Activated CD4-positive, alpha-beta T cell treated with anti-CD3 and anti-CD28 coated beads for 4 hours (primary cell): ENCODE measurements at places on chromosomes 6 and 20.

GRCh38 chr6:120994573-120994967 is 339.7 kb downstream of the TBC1D32 start:
- no peak for DNase-seq

- peak; percentile 11 for DNase-seq
Measured at GRCh38 chr6:105601541-105602236, 198.8 kb upstream of the PREP start.

DNA sequence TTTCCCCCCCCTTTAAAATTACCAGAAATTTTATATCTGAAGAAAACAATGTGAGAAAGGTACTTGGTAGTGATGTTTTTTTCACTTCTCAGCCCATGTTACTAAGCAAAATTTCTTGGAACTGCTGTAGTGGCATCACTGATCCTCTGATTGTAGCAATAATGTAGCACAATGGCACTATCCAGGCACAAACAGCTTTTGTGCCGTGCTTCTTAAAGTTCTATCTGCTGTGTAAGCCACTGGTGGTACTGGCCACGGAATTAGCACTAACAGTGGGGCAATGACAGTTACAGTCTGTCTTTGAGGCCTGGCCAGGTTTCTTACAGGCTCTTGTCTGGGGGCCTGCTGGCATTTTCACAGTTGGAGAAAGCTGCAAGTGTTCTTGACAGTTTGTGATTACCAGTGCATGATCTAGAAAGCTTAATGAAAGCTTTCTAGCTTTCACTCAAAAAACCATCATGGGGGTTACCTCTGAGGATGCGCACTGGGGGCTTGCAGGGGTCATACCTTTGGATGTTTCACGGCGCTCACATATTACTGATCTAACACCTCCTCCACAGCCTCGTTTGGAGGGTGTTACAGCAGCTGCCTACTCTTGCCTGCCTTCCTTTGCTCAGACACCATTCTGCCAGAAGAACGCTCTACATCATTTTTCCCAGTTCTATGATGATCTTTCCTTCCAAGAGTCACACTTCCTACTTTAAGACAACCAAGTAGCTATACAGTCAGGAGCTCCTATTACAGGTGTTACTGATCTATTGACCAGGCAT is 58.4 kb upstream of the ARMH2 start:
- DNase-seq = no peak

- DNase-seq = no peak
Measured at GRCh38 chr6:26514984-26515383, 14.9 kb downstream of the BTN1A1 start.

DNA sequence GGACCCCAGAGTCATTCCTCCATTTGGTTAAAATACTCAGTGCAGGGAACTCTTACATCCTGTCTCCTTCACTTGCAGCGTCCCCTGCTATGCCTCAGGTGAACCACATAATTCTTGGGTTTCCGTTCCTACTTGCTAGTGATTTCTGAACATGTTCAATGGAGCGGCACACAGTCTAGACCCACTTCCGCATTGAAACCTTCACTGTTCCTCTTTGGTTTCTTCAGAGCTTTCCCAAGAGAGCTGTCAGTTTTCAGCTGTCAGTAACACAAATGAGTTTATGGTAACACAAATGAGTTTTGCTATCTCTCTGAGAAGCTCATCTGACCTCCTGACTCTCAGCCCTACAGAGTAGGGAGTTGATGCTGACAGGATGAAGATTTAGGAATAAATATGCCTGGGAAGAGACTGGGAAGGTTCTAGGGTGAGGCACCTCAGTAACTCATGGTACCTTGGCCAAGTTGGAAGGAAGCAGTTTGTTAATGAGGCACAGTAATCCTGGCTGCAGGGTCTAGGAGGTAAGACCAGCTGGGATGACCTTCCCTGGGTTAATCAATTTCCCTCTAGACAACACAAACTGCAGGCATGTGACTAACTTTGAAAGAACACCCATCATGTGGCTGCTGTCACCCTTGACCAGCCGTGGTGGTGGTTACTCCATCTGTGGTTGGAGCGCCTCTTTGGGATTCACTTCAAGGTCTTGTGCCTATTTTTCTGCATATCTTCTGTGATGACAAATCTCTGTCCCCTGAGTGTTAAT is 5.4 kb downstream of the SYS1 start:
- peak; percentile 30 for DNase-seq

DNA sequence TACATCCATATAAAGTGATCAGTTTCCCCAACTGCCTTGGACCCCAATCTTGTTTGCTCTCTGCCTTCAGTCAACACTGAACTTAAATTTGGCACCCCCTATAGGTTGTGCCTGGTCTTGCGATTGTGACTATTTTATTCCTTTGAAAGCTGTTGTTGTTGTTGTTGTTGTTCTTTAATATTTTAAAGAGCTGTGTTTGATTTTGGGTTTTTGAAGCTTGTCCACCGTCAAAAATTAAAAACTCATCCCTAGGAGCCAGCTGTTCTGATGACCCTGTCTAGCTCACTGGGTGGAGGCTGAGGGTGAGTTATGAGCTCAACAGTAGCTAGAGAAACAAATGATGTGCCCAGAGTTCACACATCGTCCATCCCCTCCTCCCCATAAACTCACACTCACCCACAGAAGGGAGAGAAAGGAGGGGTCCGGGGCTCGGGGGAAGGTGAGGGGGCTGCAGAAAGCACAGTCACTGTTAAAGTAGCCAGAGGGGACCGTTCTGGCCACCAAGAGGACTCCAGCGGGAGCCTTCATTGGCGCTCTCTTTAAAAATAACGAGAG is 4.0 kb downstream of the SIM1 start:
- no peak for DNase-seq

DNA sequence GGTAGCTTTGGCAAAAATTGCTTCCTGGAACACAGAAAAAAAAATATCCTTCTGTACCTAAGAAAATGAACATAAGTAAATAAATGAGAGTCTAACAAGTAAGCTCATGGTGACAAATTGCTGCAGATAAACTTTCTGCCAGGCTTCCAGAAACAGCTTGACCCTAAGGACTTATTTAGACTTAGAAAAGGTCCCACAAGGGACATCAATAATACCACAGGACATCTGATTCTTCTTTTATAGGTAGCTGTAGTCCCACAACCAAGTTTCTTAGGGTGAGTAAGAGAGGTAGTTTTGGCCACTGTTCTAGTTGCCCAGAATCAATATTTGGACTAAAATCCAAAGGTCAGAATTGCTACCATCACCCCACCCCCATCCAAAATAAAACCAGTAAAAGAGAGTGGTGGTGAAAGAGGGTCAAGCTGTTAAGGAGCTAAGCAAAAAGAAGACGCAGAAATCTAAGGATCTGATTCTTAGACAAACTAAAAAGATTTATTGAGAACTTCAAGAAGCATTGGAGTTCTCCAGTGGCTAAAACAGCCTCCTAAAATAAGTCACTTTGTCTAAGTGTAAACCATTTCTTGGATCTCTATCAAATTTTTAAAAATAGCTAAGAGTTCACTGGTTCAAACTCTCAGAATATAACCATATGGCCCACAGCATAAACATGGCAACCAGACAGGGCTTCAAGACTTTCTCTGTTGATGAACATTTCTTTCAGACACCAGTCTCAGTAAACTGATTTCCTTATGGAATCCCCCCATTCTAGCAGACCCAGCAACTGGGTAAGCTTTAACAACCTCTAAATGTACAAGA is 180.6 kb downstream of the PTPRK start:
- DNase-seq = no peak

DNA sequence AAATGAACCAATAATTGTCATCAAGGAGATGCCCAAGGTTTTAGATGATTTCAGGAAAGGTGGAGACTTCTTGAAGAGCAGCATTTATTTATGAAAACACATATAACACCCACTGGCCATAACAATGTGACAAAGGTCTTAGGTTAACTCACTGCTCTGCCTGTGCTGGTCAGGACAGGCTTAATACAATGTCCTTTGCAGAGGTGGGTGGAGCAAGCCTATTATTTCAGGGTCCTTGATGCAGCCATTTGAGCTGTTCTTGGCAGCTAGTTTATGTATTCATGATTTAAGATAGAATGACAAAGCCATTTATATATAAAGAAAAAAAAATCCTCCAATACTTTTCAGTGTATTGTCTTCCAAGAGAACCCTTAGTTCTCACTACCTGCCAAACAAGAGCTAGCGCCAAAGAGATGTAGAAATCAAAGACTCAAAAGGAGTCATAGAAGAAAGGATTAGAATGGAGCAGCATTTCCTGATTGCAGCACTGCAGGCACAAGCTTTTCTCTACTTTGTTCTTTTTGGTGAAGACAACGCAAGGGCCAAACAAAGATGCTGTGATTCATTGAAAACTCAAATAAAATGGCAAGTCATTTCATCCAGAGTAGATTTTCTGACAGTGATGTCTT is 124.3 kb upstream of the TSHZ2 start:
- DNase-seq = no peak

- DNase-seq = no peak
Measured at GRCh38 chr20:37934634-37935375, 31.9 kb downstream of the VSTM2L start.

GRCh38 chr6:170108456-170108855 is 182.4 kb downstream of the DLL1 start:
- DNase-seq = no peak

DNA sequence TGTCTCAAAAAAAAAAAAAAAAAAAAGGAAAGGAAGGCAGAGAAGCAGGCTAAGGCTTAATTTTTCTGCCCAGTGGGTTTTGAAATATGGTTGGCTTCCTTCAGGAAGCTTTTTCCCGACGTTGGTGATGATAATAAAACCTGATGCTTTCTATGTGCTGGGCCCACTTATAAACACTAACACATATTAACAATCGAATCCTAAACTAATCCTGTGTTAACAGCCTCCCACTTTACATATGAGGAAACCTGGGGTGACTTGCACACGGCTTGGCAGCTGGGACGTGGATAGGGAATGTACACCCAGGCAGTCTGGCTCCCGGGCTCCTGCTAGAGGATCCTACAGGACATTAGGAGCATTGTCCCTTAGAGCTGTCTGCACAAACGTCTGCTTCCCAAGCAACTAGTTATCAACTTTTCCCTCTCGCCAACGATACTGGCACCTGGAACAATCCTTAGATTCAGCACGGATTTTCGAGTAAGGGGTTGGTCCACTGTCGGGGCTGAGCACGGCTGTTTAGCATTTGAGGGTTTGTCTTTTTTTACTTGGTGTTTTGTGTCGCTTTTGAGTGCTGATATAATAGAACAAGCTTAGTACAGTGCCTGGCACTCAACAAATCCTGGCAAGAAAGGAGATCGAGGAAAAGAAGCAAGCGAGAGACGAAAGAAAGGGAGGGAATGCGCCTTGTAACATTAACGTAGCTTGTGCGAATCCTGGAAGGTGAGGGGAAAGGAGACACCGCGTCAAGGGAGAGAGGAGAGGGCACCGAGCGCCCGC is 622 bp upstream of the KIZ start:
- DNase-seq = no peak

DNA sequence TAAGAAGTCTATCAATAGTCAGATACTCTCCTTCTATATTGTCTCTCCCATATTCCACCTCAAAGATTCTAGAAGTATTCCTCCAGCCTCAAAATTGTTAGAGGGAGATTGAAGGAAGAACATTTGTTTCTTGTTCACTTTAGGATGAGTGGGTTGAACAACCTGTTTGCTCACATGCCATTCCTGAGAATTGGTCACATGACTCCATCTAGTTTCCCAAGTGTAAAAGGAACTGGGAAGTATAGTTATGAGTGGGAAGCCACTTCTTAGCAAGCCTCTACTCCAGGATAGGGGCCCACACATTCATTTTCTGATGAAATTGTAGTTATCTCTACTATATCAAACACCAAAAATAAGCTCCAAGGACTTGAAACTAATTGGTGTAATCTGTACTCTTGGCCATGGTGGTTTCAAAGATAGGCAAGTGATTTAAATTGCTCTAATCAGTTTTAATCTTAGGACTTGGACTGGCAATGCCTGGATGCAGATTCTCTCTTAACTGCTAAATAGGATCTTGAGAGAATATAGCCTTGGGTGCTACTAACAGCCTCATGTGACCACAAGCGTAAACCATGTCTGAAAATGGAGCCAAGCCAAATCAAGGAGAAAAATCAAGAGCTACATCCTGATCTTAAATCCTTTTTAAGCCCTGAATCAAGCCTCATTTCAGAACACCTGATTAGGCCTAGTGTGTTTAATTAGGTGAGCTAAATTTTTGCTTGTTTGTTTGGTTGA is 758.7 kb upstream of the MAN1A1 start:
- DNase-seq = no peak

GRCh38 chr6:138797806-138798446 is 2.0 kb downstream of the ECT2L start:
- DNase-seq = no peak

GRCh38 chr6:11772109-11772825 is 6.3 kb downstream of the ADTRP start:
- DNase-seq = no peak

DNA sequence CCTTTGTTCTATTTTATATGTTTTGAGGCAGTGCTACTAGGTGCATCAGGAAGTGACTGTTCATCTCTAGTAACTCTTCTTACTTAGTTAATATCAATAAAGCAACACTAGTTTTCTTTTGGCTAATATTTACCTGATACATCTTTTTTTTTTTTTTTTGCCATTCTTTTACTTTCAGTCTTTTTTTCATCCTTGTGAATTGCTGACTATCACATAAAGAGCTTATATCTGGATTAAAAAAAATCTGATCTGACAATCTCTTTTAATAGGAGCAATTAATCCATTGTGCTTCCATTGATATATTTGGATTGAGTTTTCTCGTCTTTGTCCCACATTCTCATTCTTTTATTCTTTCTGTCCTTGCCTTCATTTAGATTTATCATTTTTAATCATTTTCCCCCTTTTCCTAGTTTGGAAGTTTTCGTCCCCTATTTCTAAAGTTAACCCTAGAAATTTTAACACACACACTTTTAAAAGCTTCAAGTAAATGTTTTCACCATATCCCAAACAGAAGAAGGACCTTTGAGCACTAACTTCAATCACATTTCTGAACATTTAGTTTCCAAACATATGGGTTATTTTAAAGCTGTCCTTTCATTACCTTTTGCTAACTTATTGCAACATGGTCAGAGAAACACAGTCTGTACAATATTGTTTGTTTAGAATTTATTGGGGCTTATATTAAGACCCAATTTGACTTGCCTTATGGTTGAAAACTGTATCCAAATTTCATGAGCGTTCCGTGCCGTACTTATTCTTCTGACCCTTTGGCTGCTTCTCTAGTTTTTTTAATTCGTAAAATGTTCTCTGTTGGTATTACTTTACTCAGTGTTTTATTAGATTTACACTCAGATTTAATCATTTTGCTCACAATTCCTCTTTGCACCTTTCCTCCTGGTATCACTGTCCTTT is 63.0 kb downstream of the SYCP2L start:
- no peak for DNase-seq

DNA sequence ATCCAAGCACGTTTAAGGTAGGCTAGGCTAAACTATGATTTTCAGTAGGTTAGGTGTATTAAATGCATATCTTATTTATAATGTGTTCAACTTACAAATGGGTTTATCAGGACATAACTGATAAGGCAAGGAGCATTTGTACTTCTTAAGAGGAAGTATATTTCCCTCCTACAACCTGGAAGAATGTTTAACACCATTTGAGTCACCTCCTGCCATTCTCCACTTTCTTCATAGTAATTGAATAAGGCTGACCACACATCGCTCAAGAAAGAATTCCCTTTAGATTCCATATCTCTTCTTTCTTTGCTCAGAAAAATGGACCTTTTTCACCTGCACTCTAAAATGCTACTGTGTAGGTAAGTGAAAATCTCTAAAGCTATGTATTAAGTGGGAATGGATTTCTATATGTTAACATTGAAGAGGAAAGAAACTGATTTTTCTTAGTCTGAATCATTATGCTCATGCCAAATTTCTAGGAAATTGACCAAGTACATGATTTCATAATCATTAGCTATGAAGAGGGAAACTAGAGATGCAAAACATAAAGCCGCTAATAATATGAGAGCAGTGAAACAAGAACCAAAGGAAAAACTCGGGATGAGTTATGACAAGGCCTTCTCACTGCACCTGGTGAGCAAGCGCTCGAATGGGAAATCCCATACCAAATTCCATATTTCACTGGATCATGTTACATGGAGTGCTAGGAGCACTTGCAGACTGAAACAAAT is 210.4 kb downstream of the ALDH8A1 start:
- no peak for DNase-seq
